ENCODE measurements at places on chromosomes 1 and 21.

DNA sequence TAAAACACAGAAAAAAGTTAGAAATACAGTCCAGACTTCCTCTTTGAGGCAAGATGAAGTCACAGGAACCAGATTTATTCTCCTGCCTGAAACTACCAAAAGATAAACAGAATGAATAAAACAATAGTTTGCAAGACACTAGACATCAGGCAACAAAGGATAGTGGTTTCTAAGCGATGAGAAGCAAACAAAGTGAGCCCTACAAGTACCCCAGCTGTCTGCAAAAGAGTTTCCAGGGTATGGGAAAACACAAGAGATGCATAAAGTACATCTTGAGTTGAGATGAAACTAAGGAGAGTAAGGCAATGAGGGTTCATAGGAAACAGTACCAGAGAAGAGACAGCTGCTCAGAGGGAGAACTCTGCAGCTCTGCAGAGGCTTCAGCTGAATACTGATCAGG, 83.3 kb upstream of the COL24A1 start:
- no peak overlapping the region for H3K27ac ChIP-seq
- no peak for DNase-seq
- peaks cover 2% of the 10 kb centered on the region for H3K27me3 ChIP-seq
- H3K36me3 ChIP-seq = no peaks in the 10 kb centered on the region
- H3K4me1 ChIP-seq = no peaks in the 10 kb centered on the region
- no peak overlapping the region for H3K4me3 ChIP-seq

- H3K4me1 ChIP-seq = peaks cover 11% of the 10 kb centered on the region
- no peaks in the 10 kb centered on the region for H3K36me3 ChIP-seq
- peak overlapping the region; percentile 38 for H3K4me3 ChIP-seq
- DNase-seq = no peak
- no peak overlapping the region for H3K27ac ChIP-seq
Observed at GRCh38 chr1:41362357-41362721, 1.1 kb downstream of the FOXO6 start.

DNA sequence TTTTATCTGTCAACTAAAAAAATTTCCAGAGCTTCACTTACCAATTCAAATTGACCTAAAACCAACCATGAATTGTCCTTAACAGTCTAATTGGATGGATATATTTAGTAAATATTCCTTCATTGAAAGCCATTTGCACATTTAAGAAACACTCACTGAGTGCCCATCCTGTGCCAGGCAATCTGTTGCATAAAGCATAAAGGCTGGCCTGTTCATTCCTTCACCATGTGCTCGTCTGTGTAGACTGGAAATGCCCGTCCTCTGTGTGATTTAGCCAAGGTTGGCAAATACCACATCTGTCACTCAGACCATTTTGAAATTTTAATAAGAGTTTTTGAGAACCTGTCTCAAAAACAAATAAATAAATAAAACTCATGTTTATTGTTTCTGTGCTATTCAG, 57.1 kb downstream of the ZNF684 start:
- peaks cover 18% of the 10 kb centered on the region for H3K4me1 ChIP-seq
- H3K36me3 ChIP-seq = no peaks in the 10 kb centered on the region
- no peak overlapping the region for H3K27ac ChIP-seq
- H3K27me3 ChIP-seq = peaks cover 7% of the 10 kb centered on the region
- DNase-seq = no peak
- no peak overlapping the region for H3K4me3 ChIP-seq

DNA sequence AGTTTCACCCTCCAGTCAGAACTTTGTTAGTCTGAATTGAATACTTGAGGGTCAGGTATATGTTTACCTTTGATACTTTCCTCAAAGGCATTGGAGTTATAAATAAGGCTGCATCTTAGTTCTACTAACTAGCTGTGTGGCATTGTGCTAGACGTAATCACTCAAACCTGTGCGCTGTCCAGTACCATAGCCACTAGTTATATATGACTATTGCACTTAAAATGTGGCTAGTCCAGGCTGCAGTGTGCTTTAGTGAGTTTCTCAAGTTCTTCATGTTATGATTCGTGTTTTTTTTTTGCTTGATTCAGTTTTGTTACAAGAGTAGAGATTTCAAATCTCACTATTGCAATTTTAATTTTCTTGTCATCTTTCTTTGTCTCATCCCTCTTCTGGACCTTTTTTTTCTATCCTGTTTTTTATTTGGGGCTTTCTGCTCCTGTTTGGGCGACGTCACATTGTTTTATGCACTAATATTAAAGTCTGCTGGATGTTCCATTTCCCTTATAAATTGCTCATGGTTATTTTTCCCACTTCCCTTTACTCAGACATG, 5.7 kb downstream of the MAN1A2 start:
- H3K27me3 ChIP-seq = no peaks in the 10 kb centered on the region
- no peak for DNase-seq
- H3K27ac ChIP-seq = no peak overlapping the region
- H3K4me1 ChIP-seq = peaks cover 42% of the 10 kb centered on the region
- no peak overlapping the region for H3K4me3 ChIP-seq
- peaks cover 14% of the 10 kb centered on the region for H3K36me3 ChIP-seq

DNA sequence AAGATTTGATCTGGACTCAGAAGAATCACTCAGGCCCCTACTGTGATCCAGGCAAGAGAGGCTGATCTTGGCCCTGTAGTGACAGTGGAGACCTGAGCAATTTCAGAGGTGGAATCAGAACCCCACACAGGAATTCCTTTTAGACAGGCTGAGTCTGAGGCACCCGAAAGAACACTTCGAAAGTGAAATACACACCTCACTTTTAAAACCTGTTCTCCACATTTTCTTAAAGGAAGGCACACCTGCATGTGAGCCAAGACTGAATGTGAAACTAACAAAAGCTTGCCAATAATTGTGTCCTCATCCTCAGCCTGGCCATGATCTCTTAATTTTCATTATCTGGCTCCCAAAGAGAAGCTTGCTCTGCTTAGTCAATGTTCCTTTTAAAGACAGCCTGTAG, 32.2 kb downstream of the SIPA1L2 start:
- DNase-seq = no peak
- no peaks in the 10 kb centered on the region for H3K27me3 ChIP-seq
- peaks cover 24% of the 10 kb centered on the region for H3K4me1 ChIP-seq
- H3K36me3 ChIP-seq = no peaks in the 10 kb centered on the region

- no peak for DNase-seq
- peaks cover 20% of the 10 kb centered on the region for H3K36me3 ChIP-seq
- peak overlapping the region; percentile 85 for H3K27ac ChIP-seq
- peaks cover 69% of the 10 kb centered on the region for H3K4me1 ChIP-seq
- no peaks in the 10 kb centered on the region for H3K27me3 ChIP-seq
Observed at GRCh38 chr1:198922638-198923430, 284.0 kb downstream of the PTPRC start.

GRCh38 chr1:234537236-234537635, 58.3 kb upstream of the TARBP1 start:
- H3K27me3 ChIP-seq = no peaks in the 10 kb centered on the region
- H3K27ac ChIP-seq = no peak overlapping the region
- no peak for DNase-seq
- no peak overlapping the region for H3K4me3 ChIP-seq

DNA sequence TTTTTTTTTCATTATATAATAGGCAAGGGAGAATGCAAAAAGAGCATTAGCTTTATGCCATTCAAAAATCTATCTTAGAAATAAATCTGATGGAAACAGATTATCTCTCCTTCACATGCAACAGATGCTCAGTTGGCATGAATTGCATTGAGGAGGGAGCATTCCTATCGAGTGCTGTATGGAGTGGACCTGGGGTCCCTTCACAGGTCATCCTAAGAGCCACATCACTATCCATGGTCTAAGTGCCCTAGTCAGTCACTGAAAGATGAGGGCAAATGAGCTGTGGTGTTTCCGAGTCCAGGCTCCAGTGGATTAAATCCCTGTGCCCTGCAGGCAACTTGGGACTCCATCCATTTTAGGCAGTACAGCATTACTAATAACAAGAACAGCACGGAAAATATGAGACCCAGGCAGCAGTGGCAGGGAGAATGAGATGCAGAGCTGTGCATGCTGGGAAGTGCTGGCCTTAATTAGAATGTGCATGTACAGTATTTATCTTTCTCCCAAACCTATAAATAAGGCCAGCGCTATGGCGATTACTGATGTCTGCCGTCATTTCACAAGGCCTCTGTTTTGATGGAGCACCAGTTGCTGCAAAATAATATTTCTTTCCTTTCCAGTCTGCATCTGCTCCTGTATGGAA, 512.3 kb upstream of the PLXNA2 start:
- H3K36me3 ChIP-seq = no peaks in the 10 kb centered on the region
- DNase-seq = no peak
- peaks cover 3% of the 10 kb centered on the region for H3K27me3 ChIP-seq
- H3K4me3 ChIP-seq = no peak overlapping the region
- H3K27ac ChIP-seq = no peak overlapping the region

DNA sequence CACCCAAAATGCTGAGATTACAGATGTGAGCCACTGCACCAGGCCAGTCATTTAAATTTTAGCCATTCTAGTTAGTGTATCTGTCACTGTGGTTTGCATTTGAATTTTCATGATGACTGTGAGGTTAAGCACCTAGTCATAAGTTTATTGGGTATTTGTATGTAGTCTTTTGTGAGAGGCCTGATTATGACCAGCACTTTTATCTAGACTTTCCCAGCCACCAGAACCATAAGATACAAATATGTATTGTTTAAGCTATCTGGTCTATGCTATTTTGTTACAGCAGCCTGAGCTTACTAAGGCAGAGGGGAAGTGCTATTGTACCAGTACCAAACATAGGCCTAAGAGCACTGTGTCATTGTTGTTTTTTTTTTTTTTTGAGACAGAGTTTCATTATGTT, 19.9 kb upstream of the DNAJC6 start:
- peaks cover 9% of the 10 kb centered on the region for H3K27me3 ChIP-seq
- no peak overlapping the region for H3K4me3 ChIP-seq
- DNase-seq = no peak
- no peaks in the 10 kb centered on the region for H3K36me3 ChIP-seq

DNA sequence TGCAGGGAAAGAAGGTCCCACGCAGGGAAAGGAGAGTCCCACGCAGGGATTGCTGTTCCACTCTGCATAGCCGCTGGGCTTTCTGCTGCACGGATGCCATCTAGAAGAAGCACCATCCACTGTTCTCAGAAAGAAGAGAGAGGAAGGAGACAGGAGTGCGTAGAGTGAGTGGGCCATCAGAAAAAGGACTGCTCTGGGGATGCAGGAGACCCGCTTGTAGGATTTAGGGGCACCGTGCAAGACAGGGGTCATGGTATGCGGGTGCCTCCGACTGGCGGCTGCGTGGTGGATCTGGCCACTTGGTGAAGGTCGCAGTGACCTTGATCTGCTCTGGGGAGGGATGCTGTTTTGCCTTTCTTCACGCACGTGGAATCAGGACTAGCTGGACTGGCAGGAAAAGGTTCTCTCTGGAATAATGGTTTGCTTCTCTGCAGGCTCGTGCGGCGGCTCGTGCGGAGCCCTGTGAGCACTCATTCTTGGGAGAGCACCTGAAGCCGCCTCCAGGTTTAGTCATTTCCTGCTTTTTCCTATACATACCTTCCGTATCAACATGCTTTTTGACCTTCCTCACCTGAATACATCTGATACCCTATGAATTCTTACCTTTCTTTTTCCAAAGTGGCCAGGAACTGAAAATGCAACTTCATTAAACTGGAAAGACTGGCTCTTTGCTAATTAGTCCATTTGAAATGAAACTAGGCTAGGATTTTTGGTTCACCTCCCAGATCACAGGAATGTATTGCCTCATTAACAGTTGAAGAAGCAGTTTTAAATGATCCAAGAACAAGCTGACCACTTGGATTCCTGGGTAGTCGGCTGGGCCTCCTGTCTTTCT, 181.6 kb downstream of the KIF26B start:
- no peak overlapping the region for H3K4me3 ChIP-seq
- H3K27ac ChIP-seq = no peak overlapping the region
- H3K36me3 ChIP-seq = peaks cover 5% of the 10 kb centered on the region
- DNase-seq = no peak
- peaks cover 6% of the 10 kb centered on the region for H3K27me3 ChIP-seq

GRCh38 chr1:202439308-202439707, 90.8 kb downstream of the PPP1R12B start:
- H3K4me3 ChIP-seq = no peak overlapping the region
- no peak for DNase-seq
- peaks cover 12% of the 10 kb centered on the region for H3K36me3 ChIP-seq
- H3K27ac ChIP-seq = no peak overlapping the region
- H3K27me3 ChIP-seq = no peaks in the 10 kb centered on the region

GRCh38 chr1:11707621-11708276, 16.2 kb downstream of the DRAXIN start:
- H3K4me1 ChIP-seq = no peaks in the 10 kb centered on the region
- H3K27me3 ChIP-seq = no peaks in the 10 kb centered on the region
- no peak overlapping the region for H3K27ac ChIP-seq
- H3K36me3 ChIP-seq = no peaks in the 10 kb centered on the region

DNA sequence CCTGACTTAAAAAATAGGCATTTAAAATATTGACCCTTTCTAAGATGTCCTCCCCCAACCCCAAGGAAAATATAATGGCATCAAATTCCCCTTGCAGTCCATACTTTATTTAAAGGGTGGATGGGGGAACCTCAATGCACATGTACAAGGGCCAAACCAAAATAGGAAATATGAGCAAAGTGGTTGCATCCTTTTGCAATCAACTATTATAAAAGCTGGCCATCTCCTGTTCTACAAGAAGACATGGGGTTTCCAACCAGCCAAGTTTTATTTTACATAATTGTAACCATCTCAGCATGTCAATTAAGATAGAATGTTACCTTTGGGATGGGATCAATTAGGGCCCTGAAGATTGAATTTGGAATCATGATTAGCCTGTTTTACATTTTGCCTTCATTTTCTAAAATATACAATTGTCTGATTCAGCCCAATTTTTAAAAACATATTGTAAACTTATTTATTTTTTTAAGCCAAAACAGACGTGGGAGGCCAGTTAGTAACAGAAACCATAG, 146.7 kb upstream of the NFIA start:
- H3K36me3 ChIP-seq = no peaks in the 10 kb centered on the region
- H3K27ac ChIP-seq = no peak overlapping the region
- peaks cover 3% of the 10 kb centered on the region for H3K4me1 ChIP-seq
- no peak overlapping the region for H3K4me3 ChIP-seq
- DNase-seq = no peak

DNA sequence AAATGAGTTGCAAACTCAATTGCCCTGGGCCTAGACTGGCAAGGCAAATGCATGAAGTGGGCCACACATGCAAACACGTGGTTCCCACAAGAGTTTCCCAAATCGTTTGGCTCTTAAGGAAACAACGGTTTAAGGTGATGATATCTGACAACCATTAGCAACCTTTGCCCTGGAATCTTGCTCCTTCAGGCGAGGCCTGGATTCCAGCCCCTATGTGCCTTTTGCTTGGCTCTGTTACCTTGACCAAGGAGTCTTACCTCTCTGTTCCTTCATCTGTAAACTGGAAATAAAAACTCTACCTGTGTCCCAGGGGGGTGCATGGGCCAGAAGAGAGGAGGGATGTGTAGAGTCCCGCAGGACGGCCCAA, 72.1 kb upstream of the CASZ1 start:
- no peak overlapping the region for H3K27ac ChIP-seq
- H3K4me1 ChIP-seq = peaks cover 9% of the 10 kb centered on the region
- no peak for DNase-seq

DNA sequence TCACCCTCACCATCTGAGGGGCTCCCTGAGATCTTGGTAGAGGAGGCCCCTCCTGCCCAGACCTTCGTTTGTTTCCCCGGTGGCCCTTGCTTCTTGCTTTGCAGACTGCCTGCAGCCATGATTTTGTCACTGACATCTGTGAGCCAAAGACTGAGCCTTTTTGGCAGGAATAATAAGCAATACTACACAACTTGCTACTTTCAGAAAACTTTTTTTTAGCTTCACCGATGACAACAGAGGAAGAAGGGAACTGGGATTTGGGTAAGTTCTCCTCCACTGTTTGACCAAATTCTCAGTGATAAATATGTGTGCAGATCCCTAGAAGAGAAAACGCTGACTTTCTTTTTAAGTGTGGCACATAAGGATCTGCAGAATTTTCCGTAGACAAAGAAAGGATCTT, 11.7 kb upstream of the CD101 start:
- peaks cover 6% of the 10 kb centered on the region for H3K36me3 ChIP-seq
- H3K27ac ChIP-seq = no peak overlapping the region
- DNase-seq = no peak
- peaks cover 49% of the 10 kb centered on the region for H3K4me1 ChIP-seq
- H3K4me3 ChIP-seq = no peak overlapping the region
- H3K27me3 ChIP-seq = no peaks in the 10 kb centered on the region

Measured in activated CD8-positive, alpha-beta T cell treated with anti-CD3 and anti-CD28 coated beads for 36 hours (primary cell).